AML-193 (cell line): ENCODE measurements at places on chromosomes 2 and 18.
A peak's percentile ranks its signal among the peaks of the same experiment; 100 is the strongest.

DNA sequence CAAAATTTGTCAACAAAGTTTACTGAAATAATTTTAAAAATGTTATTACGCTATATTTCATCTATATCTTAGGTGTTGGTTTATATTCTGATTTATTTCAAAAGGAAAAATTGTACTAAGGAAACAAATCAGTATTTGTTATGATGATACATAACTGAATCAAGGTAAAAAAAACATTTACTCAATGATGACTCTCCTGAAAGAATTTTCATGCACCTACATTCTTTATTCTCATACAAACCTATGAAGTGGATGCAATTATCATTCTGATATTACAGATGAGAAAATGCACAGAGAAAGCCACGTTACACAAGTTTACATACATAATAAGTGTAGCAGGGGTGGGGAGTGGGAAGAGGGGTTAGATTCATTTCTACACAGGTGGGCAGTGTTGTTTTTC lies 422.4 kb downstream of the DSEL start:
- DNase-seq, result no peak

- DNase-seq, result no peak
Measured at GRCh38 chr2:225637259-225637658, 237.7 kb downstream of the NYAP2 start.

DNA sequence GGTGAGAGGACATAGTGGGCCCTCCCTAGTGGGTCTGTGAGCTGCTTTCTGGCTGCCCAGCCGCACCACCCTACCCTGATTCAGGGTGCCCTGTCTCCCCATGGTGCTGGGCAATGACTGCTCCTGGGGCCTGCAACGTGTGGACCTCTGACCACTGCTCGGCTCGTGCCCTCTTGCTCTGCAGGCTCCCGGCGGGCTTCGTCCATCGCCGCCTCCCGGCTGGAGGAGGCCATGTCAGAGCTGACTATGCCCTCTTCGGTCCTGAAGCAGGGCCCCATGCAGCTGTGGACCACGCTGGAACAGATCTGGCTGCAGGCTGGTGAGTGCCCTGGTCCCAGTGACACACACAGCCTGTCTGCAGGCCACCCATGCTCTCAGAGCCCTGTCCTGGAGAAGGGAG lies 103.5 kb downstream of the STPG4 start:
- no peak for DNase-seq

DNA sequence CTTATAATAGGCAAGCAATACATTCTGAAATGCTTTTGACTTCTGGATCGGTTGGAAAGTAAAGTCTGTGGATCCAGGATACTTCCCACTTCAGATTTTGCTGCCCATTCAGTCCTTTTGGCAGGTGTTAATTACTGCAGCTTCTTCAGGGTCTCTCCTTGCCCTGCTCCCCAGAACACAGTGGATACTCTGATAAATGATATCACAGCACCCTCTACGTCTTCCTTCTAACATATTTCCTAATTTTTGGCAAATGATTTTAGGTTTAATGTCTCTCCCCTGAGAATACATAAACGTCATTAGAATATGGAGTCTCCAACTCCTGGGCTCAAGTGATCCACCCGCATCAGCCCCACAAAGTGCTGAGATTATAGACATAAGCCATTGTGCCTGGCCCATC lies 249.8 kb downstream of the NYAP2 start:
- DNase-seq, result no peak

DNA sequence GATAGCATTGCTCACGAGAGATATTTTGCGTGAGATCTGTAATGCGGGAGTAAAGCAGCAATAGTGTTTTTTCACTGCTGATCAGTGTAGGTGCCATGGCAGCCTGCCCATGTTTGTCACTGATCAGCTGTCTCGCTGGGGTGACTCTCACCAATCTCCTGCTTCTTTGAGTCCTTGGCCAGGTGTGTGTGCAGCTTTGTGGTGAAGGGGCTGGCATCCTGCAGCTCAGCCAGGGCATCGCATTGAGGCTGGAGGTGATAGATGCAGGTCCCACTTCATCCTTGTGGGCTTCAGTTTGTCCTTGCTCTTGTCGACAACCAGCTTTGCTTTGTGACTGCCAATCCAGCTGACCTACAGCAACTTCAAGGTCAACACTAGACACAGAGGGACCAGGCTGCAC lies 258.3 kb upstream of the CXCR4 start:
- no peak for DNase-seq

GRCh38 chr2:169676357-169676756 lies 17.8 kb downstream of the CFAP210 start:
- DNase-seq, result no peak

DNA sequence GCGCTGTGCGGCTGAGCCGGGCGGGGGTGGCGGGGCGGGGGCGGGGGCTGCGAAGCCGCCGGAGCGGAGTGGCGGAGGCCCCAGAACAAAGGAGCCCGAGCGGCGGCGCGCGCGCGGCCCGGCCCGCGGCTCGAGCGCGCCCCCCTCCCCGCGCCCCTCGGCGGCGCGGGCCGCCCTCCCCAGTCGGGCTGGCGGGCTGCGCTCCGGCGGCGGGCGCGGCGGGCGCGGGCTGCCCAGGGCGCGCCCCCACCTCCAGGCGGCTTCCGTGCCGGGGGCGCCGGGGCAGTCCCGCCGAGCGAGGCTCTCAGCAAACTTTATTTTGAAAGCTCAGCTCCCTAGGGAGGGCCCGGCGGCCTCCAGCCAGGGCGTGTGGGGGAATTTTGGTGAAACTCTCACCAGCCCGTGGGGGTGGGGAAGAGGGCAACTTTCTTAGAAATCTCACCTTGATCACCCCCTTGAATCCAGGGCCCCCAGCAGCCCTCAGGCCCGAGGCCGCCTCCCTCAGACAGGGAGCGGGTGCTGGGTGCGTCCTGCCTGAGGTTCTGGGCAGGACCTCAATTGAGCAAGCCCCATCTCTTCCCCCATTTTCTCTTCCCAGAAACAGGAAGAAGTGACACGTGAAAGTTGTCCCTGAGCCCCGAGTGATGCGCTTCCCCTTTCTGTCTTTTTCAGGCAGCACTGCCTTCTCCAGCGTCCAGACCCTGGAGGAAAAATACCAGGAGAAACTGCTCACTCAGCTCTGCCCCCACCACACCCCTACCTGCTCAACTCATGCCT lies 786 bp downstream of the TET3 start:
- DNase-seq, result peak; percentile 73

DNA sequence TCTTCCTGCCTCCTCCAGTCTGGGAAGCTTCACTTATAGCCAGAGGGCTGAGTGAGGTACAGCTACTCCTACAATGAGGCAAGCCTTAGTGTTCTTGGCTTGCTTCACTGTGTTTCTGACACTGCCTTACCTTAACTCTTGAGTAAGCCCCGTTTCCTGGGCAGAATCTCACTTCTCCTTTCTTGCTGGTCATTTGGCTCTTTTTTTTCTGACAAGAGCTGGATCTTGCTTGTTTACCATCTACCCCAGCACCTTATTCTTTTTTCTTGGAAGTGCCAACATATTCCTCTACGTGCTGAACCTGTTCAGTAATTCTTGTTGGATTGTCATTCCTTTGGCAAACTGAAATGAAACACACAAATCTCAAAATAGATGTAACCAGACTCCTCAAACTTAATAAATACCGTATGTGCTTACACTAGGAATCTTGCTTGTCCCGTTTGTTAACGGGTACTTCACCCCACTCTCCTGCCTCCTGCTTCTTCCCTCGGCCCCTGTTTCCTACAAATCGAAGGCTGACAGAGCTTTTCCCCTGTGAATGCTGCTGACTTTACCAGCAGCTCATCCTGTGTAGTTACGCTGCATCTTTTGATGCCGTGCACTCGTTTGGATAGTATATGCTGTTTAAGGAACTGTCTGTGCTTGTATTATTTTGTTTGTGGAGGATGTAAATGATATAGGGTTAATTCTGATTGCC lies 132.2 kb downstream of the FMNL2 start:
- peak; percentile 76 for DNase-seq

GRCh38 chr2:219060821-219061791 lies at the start of gene IHH:
TSS of gene IHH (minus strand) at chr2:219060921. CDS start at chr2:219060467, 454 bp downstream.
- no peak for DNase-seq

- DNase-seq, result no peak
Measured at GRCh38 chr18:37484983-37485834, 80.4 kb downstream of the CELF4 start.

GRCh38 chr2:190137561-190137960 lies 75.0 kb upstream of the MSTN start:
- DNase-seq, result no peak

- no peak for DNase-seq
Measured at GRCh38 chr2:5736886-5737285, 44.7 kb downstream of the SOX11 start.

- DNase-seq, result peak; percentile 12
Measured at GRCh38 chr2:28084564-28084963, 194.0 kb downstream of the BABAM2 start.

GRCh38 chr2:215998636-215999035 lies 14.7 kb downstream of the MREG start:
- no peak for DNase-seq

DNA sequence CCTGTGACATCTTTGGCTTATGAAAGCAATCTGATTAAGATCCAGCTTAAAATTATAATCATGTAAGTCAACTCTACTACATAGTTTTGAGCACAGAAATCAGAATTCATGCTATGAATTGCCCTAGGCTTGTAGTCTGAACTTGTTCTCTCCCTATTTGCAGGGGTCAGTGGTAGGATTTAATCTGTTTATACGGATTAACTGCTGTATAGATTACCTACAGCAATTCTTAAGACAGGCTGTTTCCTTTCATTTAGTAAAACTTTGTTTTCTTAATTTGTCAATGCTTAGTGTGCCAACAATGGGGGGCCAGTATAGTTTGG lies 287.9 kb downstream of the PDE11A start:
- no peak for DNase-seq

GRCh38 chr2:54208364-54209240 lies 47.4 kb downstream of the TSPYL6 start:
- no peak for DNase-seq

GRCh38 chr2:174663550-174663949 lies 65.9 kb upstream of the WIPF1 start:
- DNase-seq, result no peak

GRCh38 chr2:18180912-18181311 lies 302.4 kb downstream of the KCNS3 start:
- no peak for DNase-seq

DNA sequence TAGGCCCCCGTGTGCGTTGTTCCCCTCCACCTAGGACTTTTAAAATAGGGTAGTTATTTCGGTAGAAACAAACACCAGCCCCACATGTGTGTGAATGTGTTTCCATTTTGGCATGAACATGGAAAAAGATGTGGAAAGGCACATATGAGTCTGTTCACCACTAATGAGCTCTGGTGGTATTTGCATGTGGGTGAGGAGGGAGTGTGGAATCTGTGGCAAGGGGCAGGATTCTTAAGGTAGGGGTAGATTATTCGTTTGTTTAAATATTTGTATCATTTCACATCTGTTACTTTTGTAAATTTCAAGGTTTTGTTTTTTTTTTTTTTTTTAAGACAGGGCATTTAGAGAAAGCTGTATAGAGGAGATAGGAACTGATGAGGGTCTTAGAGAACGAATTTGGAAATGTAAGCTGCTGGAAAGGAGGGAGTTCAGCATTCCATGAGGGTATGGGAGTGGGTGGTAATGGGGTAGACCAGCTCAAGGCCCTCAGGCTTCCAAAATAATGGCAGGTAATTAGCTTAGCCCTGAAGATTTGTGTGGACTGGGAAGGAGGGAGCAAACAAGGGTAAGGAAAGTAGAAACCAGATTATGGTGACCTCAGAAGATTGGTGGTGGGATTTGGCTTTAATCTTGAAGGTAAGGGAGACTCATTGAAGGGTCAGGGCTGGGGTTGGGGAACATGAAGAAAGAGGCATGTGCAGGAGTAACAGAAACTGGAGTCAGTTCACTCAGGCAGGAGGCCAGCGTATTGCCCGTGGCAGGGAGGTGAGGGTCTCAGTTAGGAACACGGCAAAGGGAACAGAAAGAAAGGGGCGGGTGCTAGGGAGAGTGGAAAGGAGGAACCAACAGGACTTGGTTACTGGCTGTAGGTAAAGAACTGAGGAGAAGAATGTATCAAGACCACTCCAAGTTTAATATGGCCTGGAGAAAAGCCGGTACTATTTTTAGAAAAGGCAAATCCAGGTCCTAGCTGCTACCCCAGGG lies 123.6 kb downstream of the PLB1 start:
- DNase-seq, result no peak

GRCh38 chr2:32712870-32713269 lies 85.0 kb downstream of the TTC27 start:
- no peak for DNase-seq

- no peak for DNase-seq
Measured at GRCh38 chr2:20614201-20615067, 36.5 kb downstream of the HS1BP3 start.

- no peak for DNase-seq
Measured at GRCh38 chr18:9175115-9175514, 38.5 kb downstream of the ANKRD12 start.

- peak; percentile 50 for DNase-seq
Measured at GRCh38 chr18:9137168-9138066, 836 bp downstream of the ANKRD12 start.

DNA sequence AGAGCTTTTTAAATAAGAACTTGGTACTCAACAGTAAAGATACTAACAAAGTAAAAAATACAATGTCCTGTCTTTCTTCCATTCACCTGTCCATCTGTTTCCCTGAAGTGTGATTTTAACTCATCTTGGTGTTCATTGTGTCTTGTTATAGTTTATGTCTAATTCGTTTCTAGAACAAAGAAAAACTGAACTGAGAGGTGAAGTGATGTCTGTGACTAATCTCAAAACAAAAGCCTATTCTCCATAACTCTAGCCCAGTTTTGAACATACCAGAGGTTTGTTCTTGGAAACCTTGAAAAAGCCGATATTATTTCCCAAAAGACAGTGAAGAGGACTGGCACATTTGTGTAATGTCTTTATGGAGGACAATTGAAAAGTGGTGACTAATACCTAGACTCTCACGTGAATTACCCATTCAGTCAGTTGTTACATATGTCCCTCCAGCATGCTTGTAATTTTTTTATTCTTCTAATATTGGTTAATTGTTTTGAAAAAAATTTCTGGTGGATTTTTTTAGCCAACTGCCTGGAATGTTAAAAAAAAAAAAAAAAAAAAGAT lies 725.8 kb downstream of the SATB2 start:
- no peak for DNase-seq

DNA sequence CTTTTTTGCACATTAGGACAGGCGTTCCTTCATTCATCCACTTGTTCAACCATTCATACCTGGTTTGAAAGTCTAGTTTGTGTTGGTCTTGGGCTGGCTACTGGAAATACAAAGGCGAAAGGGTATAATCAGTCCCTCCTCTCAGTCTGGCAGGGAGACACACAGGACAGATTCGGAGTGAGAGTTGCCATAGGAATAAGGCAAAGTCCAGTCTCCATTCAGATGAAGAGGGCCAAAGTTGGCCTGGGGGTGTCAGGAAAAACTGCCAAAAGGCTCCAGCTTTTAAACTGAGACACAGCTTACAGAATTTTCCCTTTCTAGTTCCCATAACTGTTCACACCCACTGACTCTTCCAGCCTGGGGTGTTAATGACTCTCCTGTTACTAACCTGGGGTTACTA lies 96.3 kb upstream of the AQP4 start:
- DNase-seq, result no peak

GRCh38 chr2:83689402-83689801 lies 769.7 kb downstream of the SUCLG1 start:
- no peak for DNase-seq

- no peak for DNase-seq
Measured at GRCh38 chr2:117714110-117714509, 100.4 kb upstream of the DDX18 start.
